ENCODE measurements at places on chromosomes 4 and X.

- no peak for DNase-seq
These were observed 195.1 kb upstream of the VCX start for GRCh38 chrX:7647831-7648230.

DNA sequence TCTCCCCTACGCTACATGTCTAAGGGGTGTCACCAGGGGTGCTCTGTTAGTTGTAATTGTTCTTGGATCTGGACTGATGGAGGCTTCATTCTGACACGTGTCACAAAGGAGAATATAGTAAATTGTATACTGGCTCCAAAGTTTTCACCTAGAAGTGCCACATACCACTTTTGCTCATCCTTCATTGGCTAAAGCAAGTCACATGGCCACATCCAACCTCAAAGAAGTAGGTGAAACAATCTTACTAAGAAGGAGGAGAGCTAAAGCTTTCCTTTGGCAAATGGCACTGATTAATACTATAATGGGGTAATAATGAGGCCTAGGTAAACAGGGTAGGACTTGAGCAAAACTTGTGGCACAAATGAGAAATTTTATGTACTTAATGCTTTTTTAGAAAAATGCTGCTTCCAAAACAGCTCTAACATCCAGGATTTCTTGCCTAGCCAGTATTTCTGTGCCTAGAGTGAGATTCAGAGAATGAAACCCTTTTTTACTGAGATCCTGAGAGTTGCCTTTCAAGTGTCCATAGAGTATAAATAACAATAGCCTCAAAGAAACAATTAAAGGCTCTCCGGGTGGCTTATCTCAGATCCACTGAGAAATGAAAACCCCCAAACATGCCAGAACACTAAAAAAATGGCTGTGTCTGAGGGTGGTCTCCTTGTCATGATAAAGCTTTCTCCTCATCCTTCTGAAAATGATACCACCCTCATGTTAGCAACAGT, 34.7 kb downstream of the NHS start:
- no peak for DNase-seq

- DNase-seq = no peak
These were observed 20.2 kb downstream of the MMRN1 start for GRCh38 chr4:89914609-89915550.

DNA sequence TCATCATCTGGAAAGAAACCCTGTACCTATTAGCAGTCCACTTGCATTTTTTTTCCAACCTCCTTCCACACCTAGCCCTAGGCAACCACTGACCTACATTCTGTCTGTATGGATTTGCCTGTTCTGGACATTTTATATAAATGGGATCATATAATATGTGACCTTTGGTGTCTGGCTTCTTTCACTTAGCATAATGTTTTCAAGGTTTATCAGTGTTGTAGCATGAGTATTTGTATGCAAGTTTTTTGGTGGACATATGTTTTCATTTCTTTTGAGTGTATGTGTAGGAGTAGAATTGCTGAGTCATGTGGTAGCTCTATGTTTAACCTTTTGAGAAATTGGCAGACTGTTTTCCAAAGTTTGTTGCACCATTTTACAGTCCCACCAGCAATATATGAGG, 198.6 kb downstream of the CEP135 start:
- DNase-seq = no peak
